ENCODE measurements at places on chromosomes 1 and 21.

DNA sequence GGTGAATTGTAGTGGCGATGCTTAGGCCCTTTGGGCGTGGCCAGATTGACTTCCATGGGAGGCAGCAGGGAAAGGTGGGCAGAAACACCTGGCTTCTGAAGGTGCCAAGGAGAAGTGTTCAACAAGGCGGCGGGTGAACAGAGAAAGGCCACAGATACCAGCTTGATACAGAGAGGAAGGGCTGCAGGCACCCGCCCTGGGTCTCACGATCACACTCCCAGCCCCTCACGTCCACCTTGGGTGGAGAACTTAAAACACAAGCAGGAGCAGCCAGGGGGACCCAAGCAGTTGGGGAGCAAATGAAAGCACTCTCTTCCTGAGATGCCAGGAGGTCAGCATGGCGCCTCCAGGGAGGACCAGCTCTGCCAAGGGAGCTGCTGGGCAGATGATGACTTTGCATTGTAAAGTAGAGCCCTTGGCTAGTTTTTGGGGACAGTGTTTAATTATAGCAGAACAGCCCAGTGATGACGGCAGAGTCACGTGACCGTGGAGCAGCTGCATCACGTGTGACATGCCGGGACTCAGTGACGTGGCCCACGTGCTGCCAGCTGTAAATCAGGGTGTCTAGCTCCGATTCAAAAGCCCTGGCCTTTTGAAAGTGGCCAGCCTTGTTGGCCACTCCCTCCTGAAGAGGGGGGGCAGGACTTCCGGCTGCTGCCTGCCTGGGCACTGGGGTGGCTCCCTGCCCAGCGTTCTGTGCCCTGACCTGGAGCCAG lies 19.0 kb downstream of the SLC37A1 start:
- no peak for DNase-seq

- no peak for DNase-seq
Observed at GRCh38 chr1:77975386-77975785, 3.5 kb downstream of the FUBP1 start.

GRCh38 chr1:175830500-175830899 lies 87.1 kb upstream of the TNR start:
- no peak for DNase-seq

DNA sequence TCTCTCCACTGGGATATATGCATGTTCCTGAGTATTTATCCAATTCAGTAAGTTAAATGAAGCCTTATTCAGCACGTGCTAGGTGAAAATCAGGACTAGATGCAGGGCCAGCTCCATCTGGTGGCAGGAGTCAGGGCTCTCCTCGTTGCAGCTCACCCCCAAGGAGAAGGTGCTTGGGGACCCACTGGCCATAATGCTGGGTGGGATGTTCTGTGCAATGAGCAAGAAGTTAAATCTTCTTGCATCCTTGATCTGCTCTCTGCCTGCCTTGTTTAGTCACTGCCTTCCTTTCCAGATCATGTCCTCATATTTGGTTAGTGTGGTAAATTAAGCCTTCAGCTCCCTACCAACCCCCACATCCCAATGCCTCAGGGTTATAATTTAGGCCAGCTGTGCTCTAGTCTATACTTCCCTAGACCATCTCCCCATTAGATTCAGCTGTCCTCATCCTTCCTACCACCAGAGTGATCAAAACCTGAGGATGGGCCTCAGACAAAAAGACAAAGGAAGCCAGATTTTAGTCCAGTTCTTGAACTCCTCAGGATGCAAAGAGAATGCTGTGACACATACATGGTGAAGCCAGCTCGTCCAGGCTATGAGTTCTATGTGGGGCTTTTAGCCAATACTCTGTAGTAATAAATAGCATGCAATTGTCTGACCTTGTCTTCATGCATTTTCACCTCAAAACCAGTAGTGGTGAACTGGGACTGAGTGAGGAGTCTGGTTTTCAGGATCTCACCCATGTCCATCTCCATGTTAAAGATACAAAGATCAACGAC lies 55.9 kb downstream of the SEC16B start:
- peak; percentile 13 for DNase-seq

GRCh38 chr1:106798991-106799390 lies 257.5 kb upstream of the PRMT6 start:
- no peak for DNase-seq

GRCh38 chr1:189708674-189709073 lies 769.0 kb downstream of the BRINP3 start:
- DNase-seq: peak; percentile 7

DNA sequence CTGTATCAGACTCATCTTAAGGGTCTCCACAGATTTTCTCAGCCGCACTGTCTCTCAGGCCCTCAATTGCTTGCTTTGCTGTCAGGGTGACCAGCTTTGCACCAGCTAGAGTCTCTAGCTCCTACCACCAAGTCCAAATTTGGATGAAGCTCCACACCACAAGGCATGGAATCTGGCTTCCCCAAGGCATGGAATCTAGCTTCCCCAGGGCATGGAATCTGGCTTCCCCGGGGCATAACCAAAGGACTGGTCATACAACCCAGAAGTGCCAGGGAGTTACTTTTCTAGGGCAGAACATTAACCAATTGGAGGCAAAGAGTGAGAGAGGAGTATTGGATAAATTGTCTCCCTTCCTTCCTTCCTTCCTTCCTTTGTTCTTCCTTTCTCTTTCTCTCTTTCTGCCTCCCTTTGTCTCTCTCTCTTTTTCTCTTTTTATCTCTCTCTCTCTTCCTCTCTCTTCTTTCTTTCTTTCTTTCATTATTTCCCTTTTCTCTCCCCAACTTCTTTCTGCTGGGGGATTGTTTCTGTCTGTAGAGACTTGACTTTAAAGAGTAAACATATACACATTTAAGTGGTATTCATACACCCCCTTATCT lies 76.9 kb upstream of the HAO2 start:
- no peak for DNase-seq

DNA sequence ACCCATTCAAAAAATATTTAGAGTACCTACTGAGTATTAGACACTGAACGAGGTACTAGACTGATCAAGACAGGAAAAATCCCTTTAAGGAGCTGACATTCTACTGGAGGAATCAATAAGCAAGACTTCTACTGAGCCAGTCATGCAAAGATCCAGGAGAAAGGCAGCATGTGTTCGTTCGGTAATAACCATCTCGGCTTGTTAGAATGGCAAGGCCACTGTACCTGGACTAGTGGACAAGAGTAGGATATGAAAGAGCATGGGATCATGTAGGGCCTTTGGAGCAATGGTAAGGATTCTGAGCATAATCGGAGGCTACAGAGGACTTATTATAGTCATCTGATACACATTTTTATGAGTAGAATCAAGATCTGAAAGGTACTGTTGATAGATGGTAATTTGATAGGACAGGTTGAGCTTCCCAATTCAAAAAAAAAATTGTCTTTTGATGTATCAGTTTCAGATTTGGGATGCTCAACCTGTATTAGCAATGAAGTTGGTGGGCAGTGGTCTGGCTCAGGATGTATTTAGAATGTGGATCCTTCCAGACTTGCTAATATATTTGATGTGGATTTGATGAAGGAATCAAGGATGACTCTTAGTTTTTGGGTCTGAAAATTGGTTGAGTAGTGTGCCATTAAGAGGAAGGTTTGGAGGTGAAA lies 2.3 kb downstream of the COX20 start:
- no peak for DNase-seq

All from HCT116 (cell line).